NCI-H2029 treated with DMSO at 0.1 percent for 48 hours (cell line): ENCODE measurements at places on chromosomes 7 and 10.

GRCh38 chr10:47383261-47384147, 589 bp downstream of the ZNF488 start:
- no peak for DNase-seq

DNA sequence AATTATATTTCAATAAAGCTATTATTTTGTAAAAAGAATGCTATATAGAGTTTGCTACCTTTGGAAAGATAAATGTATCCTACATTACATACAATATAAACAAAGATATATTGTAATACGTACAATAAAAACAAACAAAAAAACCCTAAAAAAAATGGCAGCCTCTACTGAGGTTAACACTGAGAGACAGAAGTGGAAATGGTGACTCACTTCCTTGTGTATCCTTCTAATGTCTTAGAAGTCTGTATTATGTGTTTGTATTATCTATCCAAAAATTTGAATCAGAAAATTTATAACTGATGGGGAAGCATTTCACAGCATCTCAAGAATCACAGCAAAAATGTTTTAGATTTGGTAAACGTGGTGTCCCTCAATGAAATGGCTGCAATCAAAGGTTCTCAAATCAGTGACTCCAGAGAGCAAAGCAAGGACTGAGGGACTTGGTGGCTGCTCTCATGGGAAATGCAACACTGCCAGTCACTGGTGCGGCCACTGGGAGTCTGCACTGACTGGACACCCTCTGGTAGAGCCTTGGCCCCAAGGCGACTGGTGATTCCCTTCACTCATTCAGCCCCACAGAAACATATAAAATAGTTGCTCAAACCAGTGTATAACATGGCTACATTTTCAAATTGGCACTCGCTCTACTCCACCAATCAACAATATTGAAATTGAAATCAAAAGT, 53.8 kb downstream of the PANK1 start:
- DNase-seq: no peak

DNA sequence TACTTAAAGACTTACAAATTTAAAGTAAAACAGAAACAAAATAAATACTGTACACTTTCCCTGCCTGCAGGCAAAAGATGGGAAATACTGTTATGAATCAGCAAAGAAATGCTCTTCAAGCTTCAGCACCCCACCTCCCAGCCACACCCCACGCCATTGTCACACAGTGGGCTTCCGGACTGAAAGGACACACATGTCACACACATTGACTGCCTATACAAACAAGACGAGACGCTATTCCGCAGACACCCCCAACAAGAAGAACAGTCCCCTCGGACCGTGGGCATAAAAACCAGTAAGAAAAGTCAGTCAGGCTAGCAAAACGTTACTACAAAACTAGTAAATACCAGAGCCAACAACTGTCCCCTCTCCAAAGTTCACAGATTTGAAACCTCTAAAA, 22.2 kb upstream of the PARP12 start:
- DNase-seq: no peak

DNA sequence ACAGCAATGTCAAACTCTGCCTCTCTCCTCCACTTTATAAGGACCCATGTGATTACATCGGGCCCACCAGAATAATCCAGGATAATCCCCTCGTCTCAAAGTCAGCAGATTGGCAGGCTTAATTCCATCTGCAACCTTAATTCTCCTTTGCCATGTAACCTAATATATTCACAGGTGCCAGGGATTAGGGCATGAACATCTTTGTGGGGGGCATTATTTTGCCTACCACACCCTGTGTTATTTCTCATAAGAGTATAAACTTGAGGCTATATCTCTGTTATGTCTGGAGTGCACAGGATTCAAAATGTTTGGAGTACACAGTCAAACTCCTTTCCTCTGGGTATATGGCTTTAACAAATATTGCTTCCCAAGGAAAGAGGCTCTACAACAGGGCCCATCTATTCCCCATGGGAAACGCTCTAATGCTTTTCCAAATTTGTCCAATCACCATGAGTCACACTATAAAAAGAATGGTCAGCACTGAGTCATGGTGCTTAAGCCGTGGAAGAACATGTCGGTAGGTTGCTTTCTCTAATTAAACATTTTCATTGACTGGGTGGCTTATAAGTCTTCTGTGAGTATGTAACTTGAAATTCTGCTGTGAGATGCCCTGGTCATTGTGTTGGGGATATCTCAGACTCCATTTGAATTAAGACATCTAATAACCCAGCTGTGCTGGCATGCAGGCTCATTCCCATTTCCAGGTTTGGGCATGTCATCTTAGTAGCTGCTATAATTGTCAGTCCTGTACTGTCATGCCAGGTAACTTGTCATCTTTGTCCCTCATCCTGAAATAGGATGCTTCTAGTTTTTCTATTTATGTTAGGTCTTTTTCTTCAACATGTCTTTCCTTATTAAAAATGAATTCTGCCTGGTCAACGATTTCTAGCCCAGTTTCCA, 11.5 kb upstream of the AKR1B10 start:
- DNase-seq: no peak

DNA sequence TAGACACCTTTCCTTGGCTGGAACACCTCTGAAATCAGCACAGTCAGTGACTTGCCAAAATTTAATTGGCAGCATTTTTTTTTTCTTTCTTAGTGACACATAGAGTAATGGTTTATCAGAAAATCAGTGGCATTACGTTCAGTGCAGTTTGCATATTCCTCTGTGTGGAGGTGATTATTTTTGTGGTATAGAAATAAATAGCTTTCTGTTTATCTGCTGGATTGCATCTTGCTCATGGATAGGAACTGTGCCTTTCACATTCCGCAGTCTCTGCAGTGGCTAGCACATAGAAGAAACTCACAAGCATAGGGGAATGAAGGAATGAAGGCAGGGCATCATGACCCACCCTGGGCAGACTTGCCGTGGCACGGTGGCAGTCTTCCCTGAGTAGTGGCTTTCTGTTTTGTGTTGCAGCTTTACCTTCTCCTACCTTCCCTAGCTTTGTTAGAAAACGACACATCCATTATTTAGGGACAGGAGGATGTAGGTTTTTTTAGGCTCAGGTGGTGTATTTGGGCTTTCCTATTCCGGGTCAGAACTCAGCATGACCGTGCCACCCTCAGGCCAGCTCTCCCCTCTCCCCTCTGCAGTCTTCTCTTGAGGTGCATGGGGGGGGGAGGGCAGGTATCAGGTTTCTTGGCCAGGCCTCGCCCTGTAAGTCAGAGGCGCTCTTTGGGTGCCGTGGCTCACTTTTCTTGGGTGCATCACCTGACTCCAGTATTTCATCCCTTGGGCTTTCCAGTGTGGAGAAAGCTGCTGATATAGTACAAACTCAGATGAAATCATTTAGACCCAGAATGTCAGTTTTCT, 112.5 kb upstream of the GJD4 start:
- no peak for DNase-seq
